NCI-H1417 treated with DMSO at 0.1 percent for 48 hours (cell line): ENCODE measurements at places on chromosomes 7 and 10.

DNA sequence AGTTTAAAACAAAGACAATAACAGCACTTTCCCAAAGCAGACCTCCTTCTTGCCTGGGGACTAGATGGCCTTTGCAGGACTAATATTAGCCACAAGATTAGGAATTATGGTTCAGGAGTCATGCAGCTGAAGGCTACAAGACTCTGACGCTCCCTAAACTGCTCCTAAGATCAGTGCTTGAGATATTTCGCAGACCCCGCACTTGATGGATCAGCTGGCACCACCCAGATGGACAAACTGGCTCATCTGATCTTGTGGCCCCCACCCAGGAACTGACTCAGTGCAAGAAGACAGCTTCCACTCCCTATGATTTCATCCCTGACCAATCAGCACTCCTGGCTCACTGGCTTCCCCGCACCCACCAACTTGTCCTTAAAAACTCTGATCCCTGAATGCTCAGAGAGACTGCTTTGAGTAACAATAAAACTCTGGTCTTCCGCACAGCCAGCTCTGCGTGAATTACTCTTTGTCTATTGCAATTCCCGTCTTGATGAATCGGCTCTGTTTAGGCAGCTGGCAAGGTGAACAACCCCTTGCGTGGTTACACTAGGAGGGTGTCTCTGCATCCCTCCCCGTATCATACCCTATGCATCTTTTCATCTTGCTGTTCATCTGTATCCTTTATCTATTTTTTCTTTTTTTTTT, 26.9 kb upstream of the NRBF2 start:
- DNase-seq: no peak

- no peak for DNase-seq
Measured at GRCh38 chr10:60040014-60040662, 133.8 kb upstream of the CCDC6 start.

- DNase-seq: no peak
Measured at GRCh38 chr7:17152721-17153120, 145.7 kb upstream of the AHR start.

GRCh38 chr10:86031-86430, 36.9 kb upstream of the TUBB8 start:
- DNase-seq: no peak

DNA sequence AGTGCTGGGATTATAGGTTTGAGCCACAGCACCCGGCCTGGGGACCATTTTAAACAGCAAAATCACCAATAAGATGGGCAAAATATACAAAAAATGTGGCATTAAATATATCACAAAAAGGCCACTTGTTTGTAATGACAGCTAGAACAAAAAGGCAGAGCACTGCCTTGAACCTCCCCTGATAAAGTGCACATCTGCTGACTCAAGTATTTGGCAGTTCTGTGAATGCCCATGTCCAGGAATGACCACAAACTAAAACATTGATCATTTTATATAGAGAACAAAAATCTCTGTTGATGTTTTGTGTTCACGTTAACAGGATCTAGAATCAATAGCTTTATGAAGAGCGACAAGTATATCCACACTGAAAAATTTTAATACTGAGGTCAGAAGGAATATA, 21.5 kb downstream of the HERC4 start:
- DNase-seq: no peak
